Activated naive CD8-positive, alpha-beta T cell treated with anti-CD3 and anti-CD28 coated beads, Interleukin-2, amount 10 ng/mL, durations not matched to agents 7 days and 5 days (primary cell): ENCODE measurements at places on chromosomes 4 and X. TPM values are rescaled to one million over a fixed set of nuclear protein-coding genes. Genes with fewer than 3 reads are reported as not detected.

- peaks cover 23% of the 10 kb centered on the region for H3K4me1 ChIP-seq
- H3K27me3 ChIP-seq: no peaks in the 10 kb centered on the region
- H3K4me3 ChIP-seq: no peak overlapping the region
- peaks cover 11% of the 10 kb centered on the region for H3K36me3 ChIP-seq
- H3K27ac ChIP-seq: no peak overlapping the region
- DNase-seq: no peak
Observed at GRCh38 chr4:2868877-2869487, 25.3 kb downstream of the ADD1 start.

Gene BMPR1B
- total RNA-seq: not detected

DNA sequence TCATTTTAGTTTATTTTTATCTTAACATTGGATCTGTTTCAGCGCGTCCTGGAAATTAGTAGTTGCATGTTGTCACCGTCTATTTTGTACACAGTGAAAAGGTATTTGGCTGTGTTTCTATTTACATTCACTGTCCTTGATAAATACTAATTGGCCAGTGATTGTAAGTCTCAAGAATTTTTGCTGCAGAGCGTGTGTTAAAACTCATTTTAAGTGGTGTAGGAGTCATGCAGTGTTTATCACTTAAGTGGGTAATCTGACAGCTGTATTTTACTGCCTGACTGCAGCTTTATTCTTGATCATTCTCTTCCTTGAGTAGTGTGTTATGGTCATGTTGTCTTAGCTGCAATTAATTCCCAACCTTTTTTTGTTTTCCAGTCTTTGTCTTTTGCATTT is 9.8 kb downstream of the GUCY1A1 start:
- peaks cover 28% of the 10 kb centered on the region for H3K27me3 ChIP-seq
- no peaks in the 10 kb centered on the region for H3K36me3 ChIP-seq
- H3K4me3 ChIP-seq: no peak overlapping the region
- no peak for DNase-seq
- no peaks in the 10 kb centered on the region for H3K4me1 ChIP-seq

DNA sequence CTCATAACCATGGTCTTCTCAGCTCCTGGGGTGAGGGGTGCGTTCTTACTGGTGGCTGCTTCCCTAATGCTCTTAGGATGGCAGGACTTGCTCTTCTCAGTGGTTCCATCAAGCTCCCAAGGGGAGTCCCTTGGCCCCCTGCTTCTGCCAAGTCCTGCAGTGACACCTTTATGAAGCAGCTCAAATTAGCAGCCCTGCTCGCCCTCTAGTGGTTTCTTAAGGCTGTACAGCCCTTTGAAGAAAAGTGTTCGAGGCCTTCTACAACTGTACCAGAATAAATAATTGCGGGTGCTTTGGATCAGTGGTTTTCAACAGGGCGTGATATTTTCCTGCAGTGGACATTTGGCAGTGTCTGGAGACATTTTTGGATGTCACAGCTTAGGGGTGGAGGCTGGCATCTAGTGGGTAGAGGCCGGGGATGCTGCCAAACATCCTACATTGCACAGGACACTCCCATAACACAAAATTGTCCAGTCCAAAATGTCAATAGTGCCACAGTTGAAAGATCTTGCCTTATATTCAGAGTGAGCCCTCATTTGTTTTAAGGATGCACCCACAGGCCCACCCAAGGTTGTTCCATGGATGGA is 204.7 kb upstream of the S100G start:
- no peaks in the 10 kb centered on the region for H3K27me3 ChIP-seq
- H3K27ac ChIP-seq: no peak overlapping the region
- DNase-seq: no peak
- peaks cover 1% of the 10 kb centered on the region for H3K4me1 ChIP-seq
- no peaks in the 10 kb centered on the region for H3K36me3 ChIP-seq

DNA sequence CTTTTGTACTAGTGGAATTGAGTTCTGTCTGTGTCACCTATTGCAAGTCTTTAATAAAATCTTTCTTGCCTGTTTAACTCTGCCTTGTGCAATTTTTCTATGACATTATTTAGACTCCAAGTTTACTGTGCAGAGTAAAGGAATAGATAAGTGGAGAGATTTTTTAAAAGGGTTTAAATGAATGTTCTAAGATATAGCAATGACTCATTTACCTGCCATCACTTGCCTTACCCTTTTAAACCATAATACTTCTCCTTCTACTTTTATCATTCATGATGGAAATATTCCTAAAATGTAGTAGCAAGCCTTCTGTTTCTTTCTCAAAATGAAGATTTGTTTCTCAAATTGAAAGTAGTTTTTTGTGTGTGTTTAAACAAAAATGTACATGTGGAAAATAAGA is 782.8 kb upstream of the MAGEB2 start:
- no peaks in the 10 kb centered on the region for H3K36me3 ChIP-seq
- no peak overlapping the region for H3K27ac ChIP-seq
- no peak for DNase-seq
- no peaks in the 10 kb centered on the region for H3K4me1 ChIP-seq
- no peak overlapping the region for H3K4me3 ChIP-seq
